CD8-positive, alpha-beta memory T cell (primary cell): ENCODE measurements at places on chromosomes 13 and 19.
A peak's percentile ranks its signal among the peaks of the same experiment; 100 is the strongest.

GRCh38 chr13:98785405-98785804 is 32.9 kb upstream of the SLC15A1 start:
- H3K36me3 ChIP-seq: no peaks in the 10 kb centered on the region
- DNase-seq: no peak
- H3K27me3 ChIP-seq: no peaks in the 10 kb centered on the region
- no peaks in the 10 kb centered on the region for H3K4me1 ChIP-seq
- no peak overlapping the region for H3K4me3 ChIP-seq

DNA sequence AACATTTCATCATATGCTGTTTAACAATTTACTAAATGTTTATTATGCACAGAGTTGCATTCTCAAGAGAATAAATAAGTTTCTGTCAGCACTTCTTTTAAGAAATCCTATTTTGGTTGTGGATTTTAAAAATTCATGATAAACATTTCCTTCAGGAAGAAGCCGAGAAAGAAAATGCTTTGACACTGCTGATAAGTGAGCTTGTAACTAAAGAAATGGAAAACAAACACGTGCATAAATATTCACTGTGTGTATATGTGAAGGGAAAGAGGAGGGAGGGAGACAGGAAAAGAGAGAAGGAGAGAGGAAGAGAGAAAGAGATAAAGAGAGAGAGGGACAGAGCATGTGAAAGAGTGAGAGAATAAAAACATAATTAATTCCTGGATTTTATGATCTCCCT is 1165.0 kb downstream of the DIAPH3 start:
- no peak for DNase-seq
- H3K4me3 ChIP-seq: no peak overlapping the region
- H3K27me3 ChIP-seq: no peaks in the 10 kb centered on the region
- no peaks in the 10 kb centered on the region for H3K4me1 ChIP-seq
- H3K27ac ChIP-seq: no peak overlapping the region

- H3K4me1 ChIP-seq: peaks cover 62% of the 10 kb centered on the region
- no peaks in the 10 kb centered on the region for H3K27me3 ChIP-seq
These were observed 368.4 kb downstream of the KLF12 start for GRCh38 chr13:73765651-73766384.

DNA sequence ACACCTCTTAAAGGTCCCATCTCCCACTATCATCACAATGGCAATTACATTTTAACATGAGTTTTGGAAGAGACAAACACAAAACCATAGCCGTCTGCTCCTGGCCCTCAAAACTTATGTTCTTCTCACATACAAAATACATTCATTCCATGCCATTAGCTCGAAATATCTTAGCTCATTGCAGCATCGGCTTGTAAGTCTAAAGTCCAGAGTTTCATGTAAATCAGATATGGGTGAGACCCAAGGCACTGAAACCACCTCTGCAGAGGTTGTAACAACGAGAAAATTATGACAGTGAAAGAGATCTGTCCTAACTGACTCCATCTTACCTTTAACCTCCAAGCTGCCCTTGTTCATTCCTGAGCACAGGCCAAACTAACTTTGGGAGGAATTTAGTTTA is 635.0 kb upstream of the SPRY2 start:
- H3K27me3 ChIP-seq: no peaks in the 10 kb centered on the region
- no peaks in the 10 kb centered on the region for H3K4me1 ChIP-seq
- H3K36me3 ChIP-seq: no peaks in the 10 kb centered on the region
- H3K27ac ChIP-seq: no peak overlapping the region

DNA sequence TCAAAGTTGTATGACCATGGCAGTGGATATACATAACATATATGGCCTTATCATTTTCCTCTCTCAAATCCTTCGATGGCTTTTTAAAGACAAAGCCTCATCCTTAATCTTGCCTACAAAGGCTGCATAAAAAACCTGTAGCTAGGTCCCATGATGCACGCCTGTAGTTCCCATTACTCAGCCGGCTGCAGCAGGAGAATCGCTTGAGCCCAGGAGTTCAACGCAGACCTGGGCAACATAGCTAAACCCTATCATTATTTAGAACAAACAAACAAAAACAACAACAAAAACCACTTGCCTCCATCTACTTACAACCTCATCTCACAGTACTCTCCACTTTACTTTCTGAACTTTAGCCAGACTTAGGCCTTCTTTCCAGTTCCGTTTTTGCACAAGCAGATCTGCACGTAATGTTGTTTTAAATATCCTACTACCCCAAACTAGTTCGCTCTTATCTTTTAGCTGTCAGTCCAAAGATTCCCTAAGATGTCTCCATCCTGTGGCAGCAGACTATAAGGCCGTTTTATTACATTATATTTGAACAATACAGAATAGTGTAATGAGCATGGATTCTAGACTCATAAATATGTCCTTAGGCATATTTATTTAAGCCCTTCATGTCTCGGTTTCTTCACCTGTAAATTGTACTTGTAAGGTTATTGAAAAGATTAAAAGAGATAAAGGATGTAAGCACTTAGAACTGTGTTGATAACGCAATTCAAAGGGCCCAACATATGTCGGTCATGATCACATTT is 969 bp upstream of the POMP start:
- peak overlapping the region; percentile 71 for H3K4me3 ChIP-seq
- peak overlapping the region; percentile 95 for H3K27ac ChIP-seq
- no peaks in the 10 kb centered on the region for H3K27me3 ChIP-seq

DNA sequence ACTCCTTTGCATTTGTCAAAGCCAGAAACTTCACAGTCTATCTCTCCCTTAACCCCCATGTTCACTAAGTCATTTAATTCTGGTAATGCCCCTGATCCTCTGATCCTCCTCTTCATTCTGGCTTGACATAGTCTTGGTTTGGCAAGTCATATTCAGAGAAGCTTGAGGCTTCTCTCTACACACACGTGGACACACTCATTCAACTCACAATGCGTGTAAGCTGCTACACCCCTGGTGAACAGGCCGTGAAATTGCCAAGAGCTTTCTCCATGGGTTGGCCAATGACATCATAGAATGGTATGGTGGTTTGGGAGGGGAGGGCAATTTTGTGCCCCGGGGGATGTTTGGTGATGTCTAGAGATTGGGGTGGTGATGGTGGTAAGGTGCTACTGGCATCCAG is 47.9 kb upstream of the FLT1 start:
- H3K4me1 ChIP-seq: no peaks in the 10 kb centered on the region
- no peak overlapping the region for H3K4me3 ChIP-seq
- no peak for DNase-seq
- H3K36me3 ChIP-seq: no peaks in the 10 kb centered on the region
- H3K27ac ChIP-seq: no peak overlapping the region

- peak within 1 kb of the TSS; percentile 90 for H3K4me3 ChIP-seq
- peak; percentile 49 for DNase-seq
- peaks cover 50% of the 10 kb centered on the region for H3K4me1 ChIP-seq
- H3K36me3 ChIP-seq: peaks cover 4% of the 10 kb centered on the region
- no peaks in the 10 kb centered on the region for H3K27me3 ChIP-seq
- H3K27ac ChIP-seq: peak within 1 kb of the TSS; percentile 87
These were observed at the start of gene DAZAP1 for GRCh38 chr19:1407528-1408299. DAZAP1 (plus strand) TSS chr19:1407586; CDS start chr19:1407774, 188 bp downstream.

- no peaks in the 10 kb centered on the region for H3K4me1 ChIP-seq
- no peak overlapping the region for H3K4me3 ChIP-seq
- H3K36me3 ChIP-seq: no peaks in the 10 kb centered on the region
- no peak overlapping the region for H3K27ac ChIP-seq
- DNase-seq: no peak
These were observed 65.6 kb upstream of the TDRD3 start for GRCh38 chr13:60331249-60332012.

- no peak for DNase-seq
- peak overlapping the region; percentile 12 for H3K27ac ChIP-seq
- no peaks in the 10 kb centered on the region for H3K36me3 ChIP-seq
- peaks cover 85% of the 10 kb centered on the region for H3K27me3 ChIP-seq
These were observed 5.6 kb downstream of the GFY start for GRCh38 chr19:49430678-49431329.

GRCh38 chr13:44974056-44974793 is 15.0 kb downstream of the NUFIP1 start:
- H3K27me3 ChIP-seq: no peaks in the 10 kb centered on the region
- H3K36me3 ChIP-seq: peaks cover 14% of the 10 kb centered on the region
- no peak overlapping the region for H3K27ac ChIP-seq
- H3K4me1 ChIP-seq: no peaks in the 10 kb centered on the region
- H3K4me3 ChIP-seq: no peak overlapping the region

GRCh38 chr13:67106502-67107057 is 123.6 kb downstream of the PCDH9 start:
- H3K36me3 ChIP-seq: no peaks in the 10 kb centered on the region
- no peaks in the 10 kb centered on the region for H3K27me3 ChIP-seq
- no peaks in the 10 kb centered on the region for H3K4me1 ChIP-seq

GRCh38 chr13:100014621-100015020 is 33.0 kb downstream of the ZIC2 start:
- H3K4me3 ChIP-seq: no peak overlapping the region
- DNase-seq: no peak
- H3K27me3 ChIP-seq: no peaks in the 10 kb centered on the region
- H3K27ac ChIP-seq: no peak overlapping the region
- H3K36me3 ChIP-seq: no peaks in the 10 kb centered on the region
- H3K4me1 ChIP-seq: no peaks in the 10 kb centered on the region

- H3K4me3 ChIP-seq: no peak overlapping the region
- H3K4me1 ChIP-seq: peaks cover 39% of the 10 kb centered on the region
- DNase-seq: no peak
- H3K27me3 ChIP-seq: no peaks in the 10 kb centered on the region
- no peak overlapping the region for H3K27ac ChIP-seq
These were observed 128.8 kb downstream of the LMO7 start for GRCh38 chr13:75764926-75765310.

- no peak overlapping the region for H3K27ac ChIP-seq
- no peak overlapping the region for H3K4me3 ChIP-seq
- DNase-seq: no peak
- H3K36me3 ChIP-seq: no peaks in the 10 kb centered on the region
These were observed 635.4 kb upstream of the ARGLU1 start for GRCh38 chr13:107203146-107203847.

DNA sequence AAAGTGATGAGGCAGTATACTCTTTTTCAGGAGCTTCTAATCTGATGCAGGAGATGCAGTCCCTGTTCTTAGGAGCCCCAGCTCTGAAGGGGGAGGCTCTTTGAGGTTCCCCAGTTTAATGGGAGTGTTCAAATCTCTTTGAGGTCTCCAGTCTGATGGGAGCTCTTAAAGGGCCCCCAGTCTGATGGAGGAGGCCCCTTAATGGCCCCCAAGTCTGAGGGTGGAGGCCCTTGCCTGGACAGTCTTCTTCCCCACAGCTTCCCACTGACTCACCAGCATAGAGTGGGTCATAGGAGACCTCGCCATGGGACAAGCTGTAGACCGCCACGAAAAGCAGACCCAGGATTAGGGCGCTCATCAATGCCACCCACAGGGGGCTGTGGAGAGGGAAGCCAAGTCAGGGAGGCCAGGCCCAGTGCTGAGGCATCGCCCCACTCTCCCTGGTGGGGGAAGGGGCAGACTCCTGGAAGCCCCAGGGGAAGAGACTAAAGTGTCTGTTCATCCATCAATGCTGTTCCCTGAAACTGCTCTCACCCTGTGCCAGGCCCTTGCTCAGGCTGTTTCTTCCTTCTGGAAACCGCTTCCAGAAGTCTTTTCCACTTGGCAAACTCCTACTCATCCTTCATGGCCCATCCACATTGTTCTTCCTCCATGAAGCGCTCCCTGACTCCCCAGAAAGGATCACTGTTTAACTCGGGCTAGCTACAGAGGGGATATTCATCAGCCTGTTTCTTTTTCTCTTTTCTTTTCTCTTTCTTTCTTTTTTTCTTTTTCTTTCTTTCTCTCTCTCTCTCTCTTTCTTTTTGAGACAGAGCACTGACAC is 2.1 kb downstream of the TM6SF2 start:
- no peaks in the 10 kb centered on the region for H3K4me1 ChIP-seq
- no peak for DNase-seq
- no peaks in the 10 kb centered on the region for H3K27me3 ChIP-seq
- no peak overlapping the region for H3K4me3 ChIP-seq
- H3K36me3 ChIP-seq: no peaks in the 10 kb centered on the region

DNA sequence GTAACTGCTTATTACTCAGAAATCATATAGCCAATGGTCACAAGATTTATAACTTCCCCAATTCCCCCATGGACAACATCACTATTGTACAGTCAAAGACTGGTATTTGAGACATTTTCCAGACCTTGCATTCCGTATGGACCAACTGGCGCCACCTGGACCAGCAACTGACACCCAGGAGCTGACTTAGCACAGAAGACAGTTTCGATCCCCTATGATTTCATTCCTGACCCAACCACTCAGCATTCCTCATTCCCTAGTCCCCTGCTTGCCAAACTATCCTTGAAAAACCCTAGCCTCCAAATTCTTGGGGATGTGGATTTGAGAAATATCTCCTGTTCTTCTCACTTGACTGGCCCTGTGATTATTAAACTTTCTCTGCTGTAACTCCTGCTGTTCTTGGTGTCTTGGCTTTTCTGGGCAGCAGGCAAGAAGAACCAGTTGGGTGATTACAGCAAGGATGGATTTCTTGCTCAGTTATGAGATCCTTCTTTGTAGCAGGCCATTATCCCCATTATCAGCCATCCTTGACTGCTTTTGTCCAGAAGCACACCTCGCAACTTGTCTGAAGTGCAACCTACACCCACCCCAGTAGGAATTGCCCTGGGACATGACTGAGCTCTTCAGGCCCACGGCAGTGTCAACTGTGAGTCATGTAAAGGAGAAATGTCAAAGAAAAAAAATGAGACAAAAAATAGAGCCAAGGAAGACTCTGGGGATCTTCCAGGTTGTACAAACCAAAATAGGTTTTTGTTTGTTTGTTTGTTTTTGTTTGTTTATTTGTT is 13.7 kb upstream of the MAP3K10 start:
- no peak for DNase-seq
- H3K27me3 ChIP-seq: no peaks in the 10 kb centered on the region
- no peak overlapping the region for H3K27ac ChIP-seq
- no peaks in the 10 kb centered on the region for H3K36me3 ChIP-seq
- H3K4me3 ChIP-seq: no peak overlapping the region

GRCh38 chr19:57282011-57282643 is 1.8 kb downstream of the ZNF460 start:
- H3K36me3 ChIP-seq: peaks cover 21% of the 10 kb centered on the region
- peaks cover 32% of the 10 kb centered on the region for H3K4me1 ChIP-seq
- peak overlapping the region; percentile 1 for H3K4me3 ChIP-seq
- no peaks in the 10 kb centered on the region for H3K27me3 ChIP-seq
- H3K27ac ChIP-seq: no peak overlapping the region
- no peak for DNase-seq

DNA sequence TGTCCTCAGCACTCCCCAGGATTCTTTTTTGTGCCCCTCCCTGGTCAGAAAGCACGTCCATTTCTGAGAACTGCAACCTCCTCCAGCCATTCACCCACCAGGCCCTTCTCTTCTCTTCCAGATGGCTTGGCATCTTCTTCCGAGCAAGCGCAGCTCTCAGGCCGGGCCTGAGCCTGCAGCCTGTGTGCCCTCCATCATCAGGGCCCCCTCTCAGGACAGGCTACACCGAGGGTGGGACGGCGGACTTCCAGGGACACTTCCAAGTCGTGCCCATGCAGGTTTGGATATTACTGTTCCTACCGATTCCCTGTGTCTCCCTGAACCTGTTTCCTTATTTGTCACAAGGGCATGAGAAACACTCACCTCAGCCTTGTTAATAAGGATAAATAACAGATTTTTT is 28.4 kb downstream of the SOX1 start:
- no peaks in the 10 kb centered on the region for H3K27me3 ChIP-seq
- no peak overlapping the region for H3K27ac ChIP-seq
- H3K4me3 ChIP-seq: no peak overlapping the region
- no peak for DNase-seq
- no peaks in the 10 kb centered on the region for H3K36me3 ChIP-seq

GRCh38 chr19:4795400-4795799 is 3.9 kb downstream of the FEM1A start:
- no peak overlapping the region for H3K4me3 ChIP-seq
- peaks cover 15% of the 10 kb centered on the region for H3K36me3 ChIP-seq
- no peak for DNase-seq
- no peaks in the 10 kb centered on the region for H3K27me3 ChIP-seq

- H3K4me3 ChIP-seq: no peak overlapping the region
- DNase-seq: no peak
- H3K4me1 ChIP-seq: no peaks in the 10 kb centered on the region
- H3K27ac ChIP-seq: no peak overlapping the region
- no peaks in the 10 kb centered on the region for H3K36me3 ChIP-seq
These were observed 157.6 kb upstream of the OBI1 start for GRCh38 chr13:78816592-78816991.
